ENCODE measurements at places on chromosomes 5 and 9. TPM values are rescaled to one million over a fixed set of nuclear protein-coding genes. Genes with fewer than 3 reads are reported as not detected.

PRXL2C gene
- 11.2 TPM for total RNA-seq

HTR1A gene
- not detected for total RNA-seq

DNA sequence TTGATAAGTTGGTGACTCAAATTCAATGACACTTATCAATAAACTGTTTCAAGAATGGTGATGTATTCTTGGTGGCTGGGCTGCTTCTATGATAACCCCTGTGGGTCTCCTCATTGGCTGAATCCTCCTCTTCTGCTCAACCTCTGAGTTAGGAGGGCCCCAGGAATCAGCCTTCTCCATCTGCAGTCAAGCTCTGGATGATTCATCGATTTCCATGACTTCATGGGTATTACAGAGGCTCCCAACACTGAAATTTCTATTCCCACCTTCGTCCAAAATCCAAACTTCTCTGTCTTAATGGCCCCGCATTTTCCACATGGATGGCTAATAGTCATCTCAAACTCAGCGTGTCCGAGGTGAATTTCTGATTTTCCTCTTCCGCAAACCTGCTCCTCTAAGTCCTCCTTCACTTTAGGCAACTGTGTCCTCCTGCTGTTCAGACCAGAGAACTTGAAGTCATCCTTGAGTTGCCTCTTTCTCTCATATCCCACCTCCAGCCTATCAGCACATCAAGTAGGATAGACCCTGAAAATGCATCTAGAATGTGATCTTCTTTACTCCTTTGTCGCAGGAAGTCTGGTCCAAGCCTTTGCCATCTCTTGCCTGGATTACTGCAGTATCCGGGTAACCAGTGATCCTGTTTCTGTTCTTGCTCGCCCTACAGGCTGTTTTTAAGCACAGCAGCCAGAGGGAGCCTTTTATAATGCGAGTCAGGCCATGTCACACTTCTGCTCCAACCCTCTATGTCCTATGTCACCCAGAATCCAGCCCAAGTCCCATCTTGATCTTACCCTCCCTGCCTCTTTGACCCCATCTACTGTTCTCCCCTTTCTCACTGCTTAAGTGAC is 41.4 kb upstream of the IL7R start:
- no peak for DNase-seq

DNA sequence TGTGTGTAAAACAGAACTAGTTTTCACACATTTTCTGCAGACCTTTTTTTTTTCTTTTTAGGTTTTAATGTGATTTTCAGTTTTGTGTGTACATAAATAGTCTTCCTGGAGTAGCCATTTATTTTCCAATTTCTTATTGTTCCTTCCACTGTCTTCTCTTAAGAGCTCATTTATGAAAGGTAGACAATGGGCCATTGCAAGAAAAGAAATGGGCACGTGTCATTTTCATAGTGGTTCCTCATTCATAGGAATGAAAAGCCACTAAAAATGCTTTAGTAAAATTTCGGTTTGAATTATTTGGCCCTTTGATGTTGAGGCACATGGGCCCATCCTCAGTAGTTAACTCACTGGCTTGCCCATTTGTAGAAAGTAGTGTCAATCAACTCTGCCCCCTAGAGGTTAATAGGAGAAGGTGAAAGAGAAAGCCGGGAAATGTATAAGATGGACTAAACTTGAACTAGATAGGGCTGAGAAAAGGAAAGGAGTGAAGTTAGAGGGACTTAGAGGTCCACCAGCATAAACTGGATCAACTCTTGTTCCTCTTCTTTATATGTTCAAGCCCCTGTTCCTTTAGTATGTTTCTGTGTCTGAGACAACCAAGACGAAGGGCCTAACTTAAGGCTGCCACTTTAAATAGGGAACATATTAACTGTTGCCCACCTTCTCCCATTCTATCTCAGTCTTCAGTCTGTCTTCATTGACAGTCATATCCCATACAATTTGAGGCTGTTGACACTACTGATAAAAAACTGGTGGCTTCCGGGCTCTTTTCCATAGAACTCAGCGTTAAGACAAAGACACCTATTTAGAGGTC is 72.6 kb downstream of the SMARCA2 start:
- peak; percentile 58 for DNase-seq

- DNase-seq, result no peak
These were observed 24.8 kb upstream of the FUBP3 start for GRCh38 chr9:130554606-130555005.

DNA sequence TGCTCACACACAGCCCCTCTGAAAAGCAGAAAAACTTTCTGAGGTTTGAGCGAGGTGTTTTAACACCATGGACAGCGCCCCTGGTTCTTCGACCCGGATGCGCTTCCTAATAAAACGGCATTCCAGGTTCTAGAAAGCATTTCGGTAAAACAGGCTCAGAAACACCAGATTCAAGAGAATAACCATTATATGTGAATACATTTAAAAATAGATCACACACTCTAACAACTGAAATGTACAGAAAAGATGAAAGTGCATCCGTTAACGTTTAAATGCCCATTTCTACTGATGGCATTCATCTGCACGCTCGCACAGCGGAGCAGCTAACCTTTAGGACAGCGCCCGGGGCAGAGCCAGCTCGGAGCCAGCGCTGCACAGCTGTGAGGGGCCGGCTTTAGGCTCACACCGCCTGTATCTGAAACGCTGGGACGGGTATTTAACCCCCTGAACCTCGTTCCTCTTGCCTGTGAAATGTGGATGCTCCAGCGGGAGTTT is 26.3 kb upstream of the TENT4A start:
- DNase-seq, result peak; percentile 49

All from LHCN-M2 (cell line).